ENCODE measurements at places on chromosomes 16 and 17. TPM values are rescaled to one million over a fixed set of nuclear protein-coding genes. Genes with fewer than 3 reads are reported as not detected.

The KRTAP4-3 gene
- not detected for total RNA-seq

The SALL1 gene
- total RNA-seq, result 24.8 TPM

The NLRC3 gene
- total RNA-seq, result 0.09 TPM

The FBF1 gene
- total RNA-seq, result 34.4 TPM

The PITPNM3 gene
- total RNA-seq, result 1.9 TPM

The AIPL1 gene
- not detected for total RNA-seq

The IRF8 gene
- 0.19 TPM for total RNA-seq

GRCh38 chr17:8072729-8073461, 14.6 kb downstream of the ALOX12B start:
- no peaks in the 10 kb centered on the region for H3K36me3 ChIP-seq
- H3K27me3 ChIP-seq, result peaks cover 31% of the 10 kb centered on the region
- no peak overlapping the region for H3K27ac ChIP-seq
- peaks cover 5% of the 10 kb centered on the region for H3K4me1 ChIP-seq
- DNase-seq, result no peak
- peak overlapping the region; percentile 20 for H3K4me3 ChIP-seq

GRCh38 chr17:61411011-61411260, 11.3 kb downstream of the TBX2 start:
- no peak overlapping the region for H3K27ac ChIP-seq
- H3K36me3 ChIP-seq, result no peaks in the 10 kb centered on the region
- peaks cover 21% of the 10 kb centered on the region for H3K4me1 ChIP-seq
- DNase-seq, result no peak

- no peaks in the 10 kb centered on the region for H3K36me3 ChIP-seq
- no peaks in the 10 kb centered on the region for H3K27me3 ChIP-seq
- H3K4me1 ChIP-seq, result no peaks in the 10 kb centered on the region
- H3K4me3 ChIP-seq, result no peak overlapping the region
- no peak overlapping the region for H3K27ac ChIP-seq
- no peak for DNase-seq
Measured at GRCh38 chr16:11217651-11218603, 38.1 kb downstream of the SOCS1 start.
